ENCODE measurements at places on chromosomes 7 and 10.

DNA sequence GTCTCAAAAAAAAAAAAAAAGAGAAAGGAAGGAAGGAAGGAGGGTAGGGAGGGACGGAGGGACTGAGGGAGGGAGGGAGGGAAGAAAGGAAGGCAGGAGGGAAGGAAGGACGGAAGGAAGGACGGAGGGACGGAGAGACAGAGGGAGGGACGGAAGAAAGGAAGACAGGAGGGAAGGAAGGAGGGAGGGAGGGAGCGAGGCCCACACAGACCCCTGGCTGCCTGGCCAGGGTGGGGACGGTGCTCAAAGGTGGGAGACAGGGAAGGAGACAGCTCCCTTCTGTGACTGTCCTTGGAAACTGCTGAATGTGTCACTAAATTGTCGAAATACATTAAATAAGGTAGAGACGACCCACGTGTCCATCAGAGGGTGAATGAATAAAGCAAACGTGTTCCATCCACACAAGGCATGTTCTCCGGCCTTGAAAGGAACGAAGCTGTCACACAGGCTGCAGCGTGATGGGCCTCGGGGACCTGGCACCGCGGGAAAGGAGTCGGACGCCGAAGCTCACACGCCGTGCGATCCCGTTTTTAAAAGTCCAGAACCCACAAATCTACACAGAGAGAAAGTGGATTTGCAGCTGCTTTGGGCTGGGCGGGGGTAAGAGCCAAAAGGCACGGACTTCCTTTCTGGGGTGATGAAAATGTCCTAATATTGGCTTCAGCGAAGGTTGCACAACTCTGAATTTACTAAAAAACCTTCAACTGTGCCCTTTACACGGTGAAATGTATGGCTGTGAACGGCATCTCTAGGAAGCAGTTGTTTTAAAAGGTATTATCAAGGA, 23.3 kb downstream of the ADAP1 start:
- no peak for DNase-seq

GRCh38 chr7:7761340-7761973, 43.0 kb upstream of the RPA3 start:
- no peak for DNase-seq

GRCh38 chr7:76318488-76319353, 16.2 kb downstream of the HSPB1 start:
- peak; percentile 82 for DNase-seq

DNA sequence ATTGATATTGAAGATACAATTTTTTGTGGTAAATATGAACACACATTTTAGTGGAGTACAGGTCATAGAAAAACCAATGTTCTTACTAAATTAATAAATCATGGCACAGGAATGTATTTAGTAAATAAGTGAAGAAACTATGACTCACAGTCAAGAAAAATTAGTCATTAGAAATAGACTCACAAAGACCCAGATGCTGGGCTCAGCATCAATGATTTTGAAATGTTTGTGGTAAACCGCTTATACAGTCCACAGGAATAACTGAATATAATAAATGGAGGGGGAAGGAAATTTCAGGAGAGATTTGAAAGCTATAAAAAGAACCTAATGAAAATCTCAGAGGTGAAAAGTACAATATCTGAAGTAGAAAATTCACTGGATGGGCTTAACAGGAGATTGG, 138.3 kb upstream of the ADCY1 start:
- no peak for DNase-seq

GRCh38 chr10:125087191-125087896, 73.0 kb downstream of the CTBP2 start:
- DNase-seq = no peak

DNA sequence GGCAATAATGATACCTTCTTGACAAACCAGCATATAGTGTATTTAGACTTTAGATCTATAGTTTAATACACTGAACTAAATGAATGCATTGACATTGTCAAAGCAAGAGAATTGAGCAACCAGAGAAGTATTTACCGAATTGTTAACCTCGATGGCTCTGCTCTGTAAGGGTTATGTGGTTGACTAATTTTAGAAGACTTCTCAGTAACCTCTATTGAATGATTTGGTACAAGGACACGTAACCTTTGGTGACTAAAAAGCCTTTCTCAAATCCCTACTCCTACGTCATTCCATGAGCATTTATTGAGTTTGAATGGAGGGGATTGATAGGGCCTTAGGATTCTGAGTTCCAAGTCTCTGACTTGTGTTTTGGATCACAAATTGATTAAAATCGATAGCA, 67.6 kb downstream of the MDFIC start:
- no peak for DNase-seq

- DNase-seq = no peak
Measured at GRCh38 chr7:94003446-94004023, 620 bp downstream of the BET1 start.

- no peak for DNase-seq
Measured at GRCh38 chr7:134888141-134888740, 98.1 kb upstream of the AGBL3 start.

DNA sequence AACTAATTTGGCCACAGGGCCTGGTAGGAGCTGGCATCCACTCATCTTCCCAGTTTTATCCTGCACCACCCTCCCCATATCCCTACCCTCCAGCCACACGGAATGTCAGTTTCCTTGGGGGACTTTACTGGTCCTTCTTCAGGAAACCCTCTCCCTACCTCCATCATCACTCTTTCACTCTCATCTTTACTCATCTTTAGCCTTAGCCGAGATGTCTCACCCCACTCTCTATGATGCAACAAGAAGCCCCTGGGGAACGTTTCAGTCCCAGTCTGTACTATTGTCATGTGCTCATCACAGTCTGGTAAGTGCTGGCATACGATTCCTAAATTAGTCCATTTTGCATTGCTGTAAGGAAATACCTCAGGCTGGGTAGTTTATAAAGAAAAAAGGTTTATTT, 34.9 kb upstream of the TMEM248 start:
- DNase-seq = peak; percentile 26

GRCh38 chr7:17520941-17521340, 222.5 kb downstream of the AHR start:
- DNase-seq = no peak

DNA sequence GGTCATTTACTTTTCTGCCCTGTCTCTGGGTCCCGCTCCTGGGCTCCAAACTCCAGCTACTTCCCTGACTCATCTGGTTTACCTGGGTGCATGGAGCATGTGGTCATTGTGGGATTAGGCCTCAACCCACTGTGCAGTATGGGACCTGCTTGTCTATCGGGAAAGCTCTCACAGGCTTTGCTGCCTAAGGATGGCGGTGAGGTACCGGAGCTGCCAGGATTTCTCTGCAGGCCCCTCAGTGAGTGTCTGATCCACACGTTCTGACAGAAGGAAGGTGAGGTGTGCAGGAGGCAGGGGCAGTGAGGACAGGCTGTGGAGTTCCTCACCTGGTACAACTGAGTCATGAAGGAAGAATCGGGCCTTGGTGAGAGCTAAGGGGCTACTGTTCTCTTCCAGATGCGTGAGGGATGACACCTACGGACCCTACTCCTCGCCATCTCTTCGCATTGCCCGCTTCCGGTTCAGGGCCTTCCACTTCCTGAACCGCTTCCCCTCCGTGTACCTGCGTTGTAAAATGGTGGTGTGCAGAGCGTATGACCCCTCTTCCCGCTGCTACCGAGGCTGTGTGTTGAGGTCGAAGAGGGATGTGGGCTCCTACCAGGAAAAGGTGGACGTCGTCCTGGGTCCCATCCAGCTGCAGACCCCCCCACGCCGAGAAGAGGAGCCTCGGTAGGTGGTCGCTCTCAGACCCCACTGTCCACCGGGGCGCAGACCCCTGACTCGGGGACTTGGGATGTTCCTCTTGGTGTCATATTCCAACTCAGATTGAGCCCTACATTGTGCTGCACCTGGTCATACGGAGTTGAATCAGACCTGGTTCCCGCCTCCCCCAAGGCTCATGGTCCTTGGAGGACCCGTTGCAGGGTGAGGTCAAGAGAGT, 56.7 kb downstream of the C10orf120 start:
- DNase-seq = no peak

DNA sequence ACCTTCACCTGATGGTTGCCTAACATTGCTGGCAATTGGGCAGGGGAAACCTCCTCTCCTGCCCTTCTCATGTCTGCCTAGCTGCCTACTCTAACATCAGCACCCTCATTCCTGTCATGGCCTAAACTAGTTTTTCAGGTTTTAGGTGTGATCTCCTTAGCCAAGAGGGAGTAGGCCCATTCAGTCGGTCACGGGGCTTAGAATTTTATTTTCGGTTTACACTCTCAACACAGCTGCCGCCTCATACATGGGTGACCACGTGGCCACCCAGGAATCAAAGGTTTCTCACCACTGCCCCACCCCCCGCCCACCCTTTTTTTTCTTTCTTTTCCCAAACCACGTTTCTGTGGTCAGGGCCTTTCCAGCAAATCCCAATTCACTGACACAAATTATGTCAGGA, 97.2 kb downstream of the RALA start:
- no peak for DNase-seq

DNA sequence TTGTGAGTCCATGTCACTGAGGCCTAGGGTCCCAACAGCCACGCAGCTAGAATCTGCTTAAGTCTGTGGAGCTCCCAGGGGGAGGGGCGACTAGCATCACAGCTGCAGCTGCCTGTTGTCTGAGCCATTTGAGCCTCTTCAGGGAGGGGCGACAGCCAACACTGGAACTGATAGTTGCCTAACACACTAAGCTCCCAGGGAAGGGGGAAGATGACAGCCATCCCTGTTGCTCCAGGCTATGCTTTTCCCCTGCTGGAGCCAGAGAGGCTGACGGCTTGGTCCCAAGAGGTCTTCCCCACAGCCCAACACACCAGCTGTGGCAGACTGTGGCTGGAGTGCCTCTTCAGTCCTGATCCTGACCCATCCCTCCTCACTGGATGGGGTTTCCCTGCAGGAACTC, 817.5 kb downstream of the NXPH1 start:
- no peak for DNase-seq

- DNase-seq = no peak
Measured at GRCh38 chr10:13563481-13564445, 23.0 kb upstream of the PRPF18 start.

DNA sequence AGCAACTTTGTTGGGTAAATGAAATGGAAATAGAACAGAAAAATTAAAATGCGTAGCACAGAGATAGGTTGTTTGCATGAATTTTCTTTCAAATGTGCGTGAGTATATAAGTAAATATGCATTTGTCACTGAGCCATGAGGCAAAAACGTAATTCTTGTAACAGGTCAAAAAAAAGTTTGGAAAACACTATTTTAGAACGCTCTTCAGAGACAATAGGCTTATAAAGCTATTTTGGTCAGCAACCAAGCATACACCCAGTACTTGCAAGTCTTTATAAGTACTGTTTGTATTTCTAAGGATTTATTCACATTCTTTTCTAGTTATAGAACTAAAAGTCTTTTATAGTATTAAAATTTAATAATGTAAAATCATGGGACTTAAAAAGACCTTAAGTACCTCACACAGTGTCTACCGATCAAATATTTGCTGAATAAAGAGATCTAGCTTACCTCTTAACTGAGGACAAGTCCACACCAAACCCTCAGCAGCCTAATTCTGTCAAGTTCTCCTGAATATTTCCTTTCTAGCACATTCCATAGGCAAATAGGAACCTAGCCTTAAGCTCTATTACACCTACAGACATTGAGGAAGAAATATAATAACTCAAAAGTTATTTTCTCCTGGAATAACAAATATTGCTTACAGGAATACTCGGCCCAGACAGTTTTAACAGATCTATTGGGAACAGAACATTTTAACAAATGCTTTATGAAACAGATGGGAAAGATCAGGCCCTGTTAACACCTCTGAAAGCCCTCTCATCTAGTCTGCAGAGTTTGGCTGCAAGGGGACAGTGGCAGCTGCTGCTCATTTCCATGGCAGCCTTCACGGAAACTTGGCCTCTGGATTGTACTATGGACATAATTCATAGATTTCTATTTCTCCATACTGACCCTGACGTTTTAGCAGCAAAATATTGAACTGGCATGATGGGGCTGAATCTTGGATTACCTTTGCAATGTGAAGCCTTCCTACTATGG, 8.8 kb downstream of the CRPPA start:
- no peak for DNase-seq

DNA sequence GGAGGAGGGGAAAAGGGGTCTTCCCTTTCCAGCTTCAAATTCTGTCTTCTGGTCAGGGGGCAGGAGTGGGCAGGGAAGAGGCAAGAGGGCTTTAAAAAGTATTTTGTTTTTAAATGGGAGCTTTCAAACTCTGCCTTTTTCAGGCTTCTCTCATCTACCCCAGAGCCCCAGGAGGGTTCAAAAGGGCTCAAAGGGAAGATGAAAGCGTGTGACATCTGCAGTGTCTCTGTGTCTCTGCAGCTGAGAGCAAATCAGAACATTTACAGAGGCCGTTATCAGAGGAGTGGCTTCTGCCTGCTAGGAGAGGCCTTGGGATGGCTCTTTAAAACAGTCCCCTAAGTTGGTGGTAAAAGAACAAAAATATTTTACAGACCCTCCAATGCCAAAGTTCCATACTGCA, 30.3 kb downstream of the TRIM8 start:
- no peak for DNase-seq

- no peak for DNase-seq
Measured at GRCh38 chr10:14801723-14802122, 27.0 kb upstream of the FAM107B start.

DNA sequence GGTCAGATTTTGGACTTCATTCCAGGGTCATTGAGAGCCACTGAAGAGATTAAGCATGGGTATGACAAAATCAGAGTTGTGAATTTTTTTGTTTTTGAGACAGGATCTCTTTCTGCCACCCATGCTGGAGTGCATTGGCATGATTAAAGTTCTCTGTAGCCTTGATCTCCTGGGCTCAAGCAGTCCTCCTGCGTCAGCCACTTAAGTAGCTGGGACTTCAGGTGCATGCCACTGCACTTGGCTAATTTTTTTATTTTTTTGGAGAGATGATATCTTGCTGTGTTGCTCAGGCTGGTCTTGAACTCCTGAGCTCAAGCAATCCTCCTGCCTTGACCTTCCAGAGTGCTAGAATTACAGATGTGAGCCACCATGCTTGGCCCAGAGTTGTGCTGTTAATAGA, 52.5 kb upstream of the GLCCI1 start:
- no peak for DNase-seq

- DNase-seq = no peak
Measured at GRCh38 chr7:87036985-87037384, 22.5 kb downstream of the ELAPOR2 start.

DNA sequence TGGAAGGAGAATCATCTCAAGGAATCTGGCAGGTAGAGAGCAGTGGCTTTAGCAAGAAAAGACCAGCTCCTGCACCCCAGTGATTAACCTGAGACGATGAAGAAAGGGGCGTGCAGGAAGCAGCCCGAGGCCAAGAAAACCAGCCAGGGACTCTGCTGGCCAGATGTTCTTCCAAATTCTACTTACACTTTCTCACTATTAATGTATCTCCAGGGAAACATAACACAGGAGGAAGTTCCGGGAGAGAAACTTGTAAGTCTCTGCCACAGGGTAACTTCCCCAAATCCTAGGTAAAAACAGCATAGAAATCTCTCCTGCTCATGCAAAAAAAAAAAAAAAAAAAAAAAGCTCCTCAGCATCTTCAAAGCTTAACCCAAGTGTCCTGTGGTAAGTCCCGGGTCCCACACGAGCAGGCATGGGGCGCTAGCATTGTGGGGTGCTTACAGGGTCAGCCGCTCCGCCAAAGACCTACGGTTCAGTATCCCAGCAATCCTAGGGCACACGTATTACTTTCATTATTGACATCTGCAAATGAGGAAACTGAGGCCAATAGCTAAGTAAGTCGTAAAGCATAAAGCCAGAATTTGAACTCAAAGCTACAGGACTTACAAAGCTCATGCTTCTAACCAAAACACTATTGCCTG, 97.2 kb upstream of the GNA12 start:
- DNase-seq = no peak

Measured in activated T-cell treated with anti-CD3 and anti-CD28 coated beads, Interleukin-2, amount 50 U/mL, for 48 hours (primary cell).